Thyroid gland (tissue), 4 donors: ENCODE measurements at places on chromosomes 6 and 20. TPM values are rescaled to one million over a fixed set of nuclear protein-coding genes. Genes with fewer than 3 reads are reported as not detected.

The HEY2 gene
- 5.5 TPM for total RNA-seq

The BHLHE23 gene
- not detected for total RNA-seq

- no peak for DNase-seq
- H3K4me1 ChIP-seq = peaks cover 6% of the 10 kb centered on the region
- H3K36me3 ChIP-seq = no peaks in the 10 kb centered on the region
- no peak overlapping the region for H3K4me3 ChIP-seq
- H3K27ac ChIP-seq = no peak overlapping the region
Measured at GRCh38 chr6:41159415-41160082, 3.4 kb downstream of the TREM2 start.

GRCh38 chr20:57790176-57790575, 80.4 kb upstream of the PMEPA1 start:
- H3K36me3 ChIP-seq = no peaks in the 10 kb centered on the region
- DNase-seq = no peak
- no peaks in the 10 kb centered on the region for H3K27me3 ChIP-seq

DNA sequence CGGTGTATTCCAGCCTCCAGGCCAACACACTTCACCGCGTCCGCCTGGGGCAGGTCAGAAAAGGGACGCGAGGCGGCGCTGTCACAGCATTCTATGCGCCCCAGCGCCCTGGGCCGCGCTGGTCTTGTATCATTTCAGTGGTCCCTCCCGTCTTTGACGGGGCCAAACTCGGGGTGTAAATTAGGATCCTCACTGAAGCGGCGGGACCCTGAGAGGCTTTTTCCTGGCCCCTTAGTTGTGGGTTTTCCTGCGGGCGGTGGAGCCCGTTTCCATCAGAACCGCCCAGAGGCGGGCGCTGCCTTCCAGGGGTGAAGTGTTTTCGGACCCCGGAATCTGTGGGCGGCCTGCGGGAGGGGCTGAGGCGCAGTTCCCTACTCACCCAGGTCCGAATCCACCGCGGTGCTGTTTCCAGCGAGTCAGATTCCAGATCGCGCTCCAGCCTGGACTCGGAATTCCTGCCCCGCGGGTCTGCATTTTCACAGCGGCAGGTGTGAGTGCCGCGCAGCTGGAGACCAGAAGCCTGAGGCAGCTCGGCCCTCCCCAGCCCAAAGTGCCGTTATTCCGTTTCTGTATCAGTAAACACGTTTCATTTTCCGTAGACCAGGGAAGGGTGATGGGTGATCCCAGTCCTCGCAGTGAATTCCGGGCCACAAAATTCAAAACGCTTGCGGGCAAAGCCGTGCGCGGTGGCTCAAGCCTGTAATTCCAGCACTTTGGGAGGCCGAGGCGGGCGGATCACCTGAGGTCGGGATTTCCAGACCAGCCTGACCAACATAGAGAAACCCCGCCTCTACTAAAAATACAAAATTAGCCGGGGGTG, 3.9 kb upstream of the MICB start:
- DNase-seq = peak; percentile 79
- H3K27ac ChIP-seq = peak overlapping the region; percentile 73
- H3K36me3 ChIP-seq = no peaks in the 10 kb centered on the region
- no peak overlapping the region for H3K4me3 ChIP-seq
- peaks cover 7% of the 10 kb centered on the region for H3K4me1 ChIP-seq

DNA sequence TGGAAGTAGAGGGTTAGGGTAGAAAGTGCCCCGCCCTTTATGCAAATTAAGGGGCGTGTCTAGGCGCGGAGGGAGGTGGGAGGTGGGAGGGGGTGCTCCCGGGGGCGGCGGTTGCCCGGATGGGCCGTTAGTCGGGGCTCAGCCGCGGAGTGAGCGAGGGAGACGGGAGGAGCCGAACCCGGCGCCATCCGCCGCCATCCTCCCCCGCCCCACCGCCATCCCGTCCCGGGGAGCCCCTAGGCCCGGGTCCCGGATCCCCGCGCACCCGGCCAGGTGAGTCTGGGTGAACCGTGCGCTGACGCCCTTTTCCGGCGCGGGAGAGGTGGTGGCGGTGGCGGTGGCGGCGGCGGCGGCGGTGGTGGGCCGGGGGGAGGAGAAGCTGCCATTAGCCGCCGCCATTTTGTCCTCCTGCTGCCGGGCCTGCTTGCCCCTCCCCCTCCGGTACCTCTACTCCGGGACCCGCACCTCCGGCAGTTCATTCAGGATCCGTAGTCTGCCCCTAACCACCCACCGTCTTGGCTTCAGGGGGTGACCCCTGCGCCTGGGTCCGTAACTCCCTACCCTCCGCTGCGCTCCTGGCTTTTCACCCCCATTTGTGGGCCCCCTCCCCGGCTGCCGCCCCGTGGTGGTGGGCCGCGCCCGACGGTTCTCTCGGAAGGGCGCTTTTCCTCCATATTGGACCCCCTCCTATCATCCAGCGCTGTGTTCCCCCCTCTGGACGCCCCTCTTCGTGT, at the start of gene PRRC2A:
TSS of gene PRRC2A (plus strand) at position 130 of the 734 bp plus-strand sequence. CDS start 2,075 bp downstream, outside the sequence.
- peak within 1 kb of the TSS; percentile 93 for H3K4me3 ChIP-seq
- peaks cover 24% of the 10 kb centered on the region for H3K36me3 ChIP-seq
- H3K27me3 ChIP-seq = no peaks in the 10 kb centered on the region
- H3K27ac ChIP-seq = peak within 1 kb of the TSS; percentile 97
- H3K4me1 ChIP-seq = peaks cover 9% of the 10 kb centered on the region
